ENCODE measurements at places on chromosomes 2 and 18. TPM values are rescaled to one million over a fixed set of nuclear protein-coding genes. Genes with fewer than 3 reads are reported as not detected.

RPRM gene
- total RNA-seq: 0.14 TPM

MAB21L4 gene
- not detected for total RNA-seq

C2orf74 gene
- 12.6 TPM for total RNA-seq

ALPG gene
- total RNA-seq: not detected

ZNF397 gene
- total RNA-seq: 13.2 TPM

- no peaks in the 10 kb centered on the region for H3K36me3 ChIP-seq
- no peak overlapping the region for H3K27ac ChIP-seq
- no peaks in the 10 kb centered on the region for H3K4me1 ChIP-seq
- H3K27me3 ChIP-seq: no peaks in the 10 kb centered on the region
These were observed 585.0 kb upstream of the LRATD1 start for GRCh38 chr2:14047491-14047890.

- H3K27me3 ChIP-seq: no peaks in the 10 kb centered on the region
- H3K4me3 ChIP-seq: no peak overlapping the region
- H3K27ac ChIP-seq: no peak overlapping the region
- no peaks in the 10 kb centered on the region for H3K4me1 ChIP-seq
- DNase-seq: no peak
- no peaks in the 10 kb centered on the region for H3K36me3 ChIP-seq
These were observed 5.1 kb upstream of the PROM2 start for GRCh38 chr2:95269036-95269680.

DNA sequence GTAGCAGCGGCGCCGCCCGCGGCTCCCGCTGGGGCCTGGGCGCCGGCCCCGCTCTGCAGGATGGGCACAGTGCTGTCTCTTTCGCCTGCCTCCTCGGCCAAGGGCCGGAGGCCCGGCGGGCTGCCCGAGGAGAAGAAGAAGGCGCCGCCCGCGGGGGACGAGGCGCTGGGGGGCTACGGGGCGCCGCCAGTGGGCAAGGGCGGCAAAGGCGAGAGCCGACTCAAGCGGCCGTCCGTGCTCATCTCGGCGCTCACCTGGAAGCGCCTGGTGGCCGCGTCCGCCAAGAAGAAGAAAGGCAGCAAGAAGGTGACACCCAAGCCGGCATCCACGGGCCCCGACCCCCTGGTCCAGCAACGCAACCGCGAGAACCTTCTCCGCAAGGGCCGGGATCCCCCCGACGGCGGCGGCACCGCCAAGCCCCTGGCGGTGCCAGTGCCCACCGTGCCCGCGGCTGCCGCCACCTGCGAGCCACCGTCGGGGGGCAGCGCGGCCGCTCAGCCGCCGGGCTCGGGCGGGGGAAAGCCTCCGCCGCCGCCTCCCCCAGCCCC, 369 bp downstream of the CDK5R2 start:
- H3K4me1 ChIP-seq: peaks cover 7% of the 10 kb centered on the region
- H3K36me3 ChIP-seq: no peaks in the 10 kb centered on the region
- peaks cover 82% of the 10 kb centered on the region for H3K27me3 ChIP-seq
- H3K4me3 ChIP-seq: no peak overlapping the region
- no peak overlapping the region for H3K27ac ChIP-seq

GRCh38 chr2:2621855-2622254, 290.8 kb upstream of the MYT1L start:
- no peaks in the 10 kb centered on the region for H3K27me3 ChIP-seq
- H3K4me3 ChIP-seq: no peak overlapping the region
- no peaks in the 10 kb centered on the region for H3K4me1 ChIP-seq
- H3K36me3 ChIP-seq: no peaks in the 10 kb centered on the region
- DNase-seq: no peak

DNA sequence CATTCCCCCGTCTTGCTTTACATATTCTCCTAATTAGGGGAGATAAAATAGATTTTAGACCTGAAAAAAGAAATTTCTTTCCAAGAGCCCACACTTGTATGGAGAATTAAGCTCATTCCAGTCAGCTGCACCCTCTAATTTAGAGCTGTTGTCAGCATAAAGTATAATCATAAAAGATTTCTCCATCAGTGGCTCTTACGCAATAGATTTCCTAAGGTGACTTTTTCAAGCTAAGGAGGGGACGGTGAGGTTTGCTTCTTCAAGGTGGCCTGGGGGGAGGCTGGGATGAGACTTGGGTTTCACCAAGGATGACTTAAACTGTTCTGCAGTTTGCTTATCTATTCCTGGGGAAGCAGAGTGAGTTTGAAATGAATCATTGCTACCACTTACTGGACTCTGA, 426.2 kb downstream of the NBAS start:
- H3K4me3 ChIP-seq: no peak overlapping the region
- no peak for DNase-seq
- H3K27me3 ChIP-seq: no peaks in the 10 kb centered on the region
- peaks cover 5% of the 10 kb centered on the region for H3K36me3 ChIP-seq
- H3K4me1 ChIP-seq: no peaks in the 10 kb centered on the region

DNA sequence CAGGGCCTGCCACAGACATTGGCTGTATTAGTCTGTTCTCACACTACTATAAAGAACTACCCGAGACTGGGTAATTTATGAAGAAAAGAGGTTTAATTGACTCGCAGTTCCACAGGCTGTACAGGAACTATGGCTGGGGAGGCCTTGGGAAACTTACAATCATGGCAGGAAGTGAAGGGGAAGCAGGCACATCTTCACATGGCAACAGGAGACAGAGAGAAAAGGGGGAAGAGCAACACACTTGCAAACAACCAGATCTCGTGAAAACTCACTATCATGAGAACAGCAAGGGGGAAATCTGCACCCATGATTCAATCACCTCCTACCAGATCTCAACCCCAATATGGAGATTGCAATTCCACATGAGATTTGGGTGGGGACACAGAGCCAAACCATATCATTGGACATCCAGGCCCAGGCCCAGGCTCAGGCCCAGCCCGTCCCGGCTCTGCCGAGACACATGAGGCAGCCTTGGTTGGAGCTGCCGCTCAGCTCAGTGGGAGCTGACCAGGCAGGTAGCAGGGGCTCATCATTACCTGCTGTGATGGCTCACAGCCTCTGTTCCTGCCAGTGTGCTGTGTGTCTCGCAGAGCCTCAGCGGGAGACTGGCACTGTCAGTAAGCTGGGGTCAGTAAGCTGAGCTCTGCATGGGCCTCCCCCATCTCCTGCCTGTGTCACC, 8.6 kb upstream of the RALB start:
- no peak overlapping the region for H3K27ac ChIP-seq
- H3K27me3 ChIP-seq: peaks cover 13% of the 10 kb centered on the region
- no peak overlapping the region for H3K4me3 ChIP-seq
- DNase-seq: no peak
- H3K4me1 ChIP-seq: peaks cover 7% of the 10 kb centered on the region

- DNase-seq: no peak
- H3K4me1 ChIP-seq: no peaks in the 10 kb centered on the region
- H3K27ac ChIP-seq: no peak overlapping the region
- no peak overlapping the region for H3K4me3 ChIP-seq
- no peaks in the 10 kb centered on the region for H3K36me3 ChIP-seq
These were observed 26.6 kb upstream of the SLC14A2 start for GRCh38 chr18:45588376-45589355.

GRCh38 chr2:226312155-226312554, 487.5 kb downstream of the IRS1 start:
- H3K36me3 ChIP-seq: no peaks in the 10 kb centered on the region
- no peak for DNase-seq
- H3K4me3 ChIP-seq: no peak overlapping the region
- no peak overlapping the region for H3K27ac ChIP-seq
- no peaks in the 10 kb centered on the region for H3K4me1 ChIP-seq
- H3K27me3 ChIP-seq: peaks cover 15% of the 10 kb centered on the region

- H3K4me3 ChIP-seq: no peak overlapping the region
- no peak overlapping the region for H3K27ac ChIP-seq
- no peaks in the 10 kb centered on the region for H3K36me3 ChIP-seq
- peaks cover 10% of the 10 kb centered on the region for H3K27me3 ChIP-seq
- no peak for DNase-seq
- H3K4me1 ChIP-seq: no peaks in the 10 kb centered on the region
These were observed 176.3 kb downstream of the TWIST2 start for GRCh38 chr2:239024226-239024625.

DNA sequence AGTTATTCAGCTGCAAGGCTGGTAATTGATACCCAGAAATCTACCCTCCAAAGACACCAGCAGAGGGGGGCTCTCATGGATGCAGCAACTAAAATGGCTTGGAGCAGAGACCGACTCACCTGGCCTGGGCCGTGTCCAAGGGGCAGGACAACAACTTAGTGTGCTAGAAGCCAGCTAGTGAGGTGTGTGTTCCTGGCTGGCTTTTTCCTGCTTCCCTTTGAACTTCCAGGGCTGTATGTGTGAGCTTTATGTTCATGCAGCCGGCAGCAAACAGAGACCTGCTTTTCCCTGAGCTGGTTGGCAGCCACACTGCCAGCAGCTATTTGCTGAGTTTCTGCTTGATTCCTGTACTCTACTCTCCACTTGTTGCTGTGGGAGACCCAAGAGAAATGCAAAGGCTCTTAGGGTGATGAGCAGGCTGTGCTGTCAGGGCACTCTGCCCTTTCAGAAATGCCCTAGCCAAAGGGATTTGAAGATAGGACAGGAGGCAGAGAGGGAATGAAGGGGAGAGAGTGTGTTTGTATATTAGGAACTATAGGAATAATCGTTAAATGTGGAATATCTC, 23.7 kb upstream of the GRP start:
- peaks cover 21% of the 10 kb centered on the region for H3K27me3 ChIP-seq
- DNase-seq: no peak
- no peaks in the 10 kb centered on the region for H3K36me3 ChIP-seq
- H3K4me1 ChIP-seq: no peaks in the 10 kb centered on the region
